ENCODE measurements at places on chromosomes 4 and X.

- DNase-seq, result no peak
Measured at GRCh38 chrX:123169247-123169901, 14.7 kb upstream of the GRIA3 start.

- no peak for DNase-seq
Measured at GRCh38 chrX:114065577-114066223, 518.2 kb upstream of the HTR2C start.

- no peak for DNase-seq
Measured at GRCh38 chr4:38728631-38729141, 54.1 kb downstream of the TLR10 start.

GRCh38 chr4:72077346-72077745 is 45.5 kb downstream of the NPFFR2 start:
- DNase-seq, result no peak

DNA sequence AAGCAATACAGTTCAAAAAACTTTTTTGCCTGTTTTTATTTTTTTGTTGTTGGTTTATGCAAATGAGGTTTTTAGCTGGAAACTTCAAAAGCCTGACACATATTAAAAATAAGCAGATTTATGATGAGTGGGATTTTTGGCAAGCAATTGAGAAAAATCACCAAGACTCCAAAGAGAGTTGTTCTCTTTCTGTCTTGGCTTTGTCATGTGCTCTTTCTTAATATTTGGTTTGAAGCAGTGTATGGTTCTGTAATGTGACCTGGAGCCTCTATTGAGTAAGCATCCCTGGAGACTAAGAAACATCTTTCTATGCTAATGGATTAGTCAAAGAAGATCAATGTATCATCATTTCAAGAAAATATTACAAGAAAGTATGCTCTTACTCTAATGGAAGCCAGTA is 11.7 kb downstream of the TRIM2 start:
- DNase-seq, result no peak

DNA sequence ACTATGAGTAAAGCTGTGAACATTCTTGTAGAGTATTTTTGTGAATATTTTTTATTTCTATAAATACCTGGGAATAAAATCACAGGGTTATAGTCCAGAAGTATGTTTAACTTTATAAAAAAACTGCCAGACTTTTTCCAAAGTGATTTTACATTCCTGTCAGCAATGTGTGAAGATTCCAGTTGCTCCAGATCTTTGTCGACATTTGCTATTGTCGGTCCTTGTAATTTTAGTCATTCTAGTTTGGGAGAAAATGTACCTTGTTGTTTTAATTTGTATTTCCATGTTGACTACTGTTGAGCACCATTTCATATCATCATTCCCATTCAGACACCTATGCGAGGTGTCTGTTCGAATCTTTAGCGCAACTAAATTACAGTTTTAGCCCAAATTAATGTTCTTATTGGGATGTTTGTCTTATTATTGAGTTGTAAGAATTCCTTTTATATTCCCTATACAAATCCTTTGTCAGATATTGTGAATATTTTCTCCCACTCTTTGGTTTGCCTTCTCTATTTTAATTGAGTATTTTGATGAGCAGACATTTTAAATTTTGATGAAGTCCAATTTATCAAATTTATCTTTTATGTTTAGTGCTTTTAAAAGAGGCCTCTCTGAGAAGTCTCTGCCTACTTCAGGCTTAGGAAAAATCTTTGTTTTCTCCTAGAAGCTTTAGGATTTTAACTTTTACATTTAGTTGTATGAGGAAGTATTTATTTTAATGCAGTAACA is 2.6 kb downstream of the CEP135 start:
- no peak for DNase-seq

GRCh38 chr4:122739174-122739573 is 6.7 kb downstream of the BBS12 start:
- DNase-seq, result no peak

DNA sequence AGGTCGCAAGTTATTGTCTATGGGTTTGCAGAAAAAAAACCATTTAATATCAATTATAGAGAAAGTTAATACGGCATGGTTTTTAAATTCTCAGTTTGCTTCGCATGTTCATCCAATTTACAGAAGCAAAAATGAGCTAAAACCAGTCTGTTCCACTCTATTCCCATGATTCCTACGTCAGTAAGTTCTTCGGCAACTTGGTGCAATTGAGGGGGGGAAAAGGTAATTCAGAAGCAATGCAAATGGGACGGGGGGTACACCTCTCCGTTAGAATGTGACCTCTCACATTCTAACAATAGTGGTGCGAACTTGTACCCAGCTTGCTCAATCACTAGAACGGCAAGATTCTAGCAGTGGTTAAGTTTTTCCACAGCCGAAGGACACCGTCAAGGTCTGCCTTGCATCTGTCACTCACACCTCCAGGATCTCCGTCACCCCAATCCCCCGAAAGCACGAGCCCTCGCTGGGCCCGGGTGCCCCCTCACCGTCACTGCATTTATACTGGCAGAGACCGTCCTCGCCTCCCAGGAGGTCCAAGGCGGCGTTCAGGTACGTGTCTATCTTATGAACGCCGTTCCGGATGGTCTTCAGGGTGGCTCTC is 653 bp downstream of the PLA2G12A start:
- no peak for DNase-seq

- DNase-seq, result no peak
Measured at GRCh38 chrX:149939655-149939904, 1.3 kb upstream of the EOLA2 start.

DNA sequence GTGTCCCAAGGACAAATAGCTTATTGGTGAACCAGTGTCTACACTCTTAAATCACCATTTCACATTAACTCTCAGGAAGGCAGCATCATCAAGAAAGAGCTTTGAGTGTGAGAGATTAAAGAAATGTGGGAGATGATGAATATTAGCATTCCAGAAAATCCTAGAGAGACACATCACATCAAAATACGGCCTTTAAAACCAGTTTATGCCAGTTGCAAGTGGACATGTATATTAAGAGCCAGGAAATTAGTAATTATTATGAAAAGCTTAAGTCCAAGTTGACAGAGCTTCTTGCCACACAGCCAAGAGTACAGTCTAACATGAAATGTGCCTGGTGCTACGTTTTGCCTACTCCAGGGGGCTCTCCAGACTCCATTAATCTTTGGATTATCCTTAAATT is 503.0 kb upstream of the BOD1L1 start:
- no peak for DNase-seq

DNA sequence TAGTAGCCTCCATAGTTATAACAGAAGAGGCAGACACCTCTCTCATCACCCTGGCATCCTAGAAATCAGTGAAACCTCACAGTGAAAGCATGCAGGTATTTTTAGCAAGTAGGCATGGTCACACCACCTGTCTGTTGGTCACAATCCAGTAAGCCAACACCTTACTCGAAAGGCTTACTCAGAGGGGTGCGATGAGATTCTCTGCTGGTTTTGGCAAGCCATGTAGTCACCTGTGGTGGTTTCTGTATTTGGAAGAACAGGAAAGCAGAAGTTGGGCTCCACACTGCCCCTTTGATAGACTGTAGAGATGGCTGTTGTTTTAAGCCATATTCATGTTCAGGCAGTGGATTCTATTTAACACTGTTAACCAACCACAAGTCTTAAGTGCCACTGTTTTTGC is 134.7 kb downstream of the DCLK2 start:
- DNase-seq, result no peak

DNA sequence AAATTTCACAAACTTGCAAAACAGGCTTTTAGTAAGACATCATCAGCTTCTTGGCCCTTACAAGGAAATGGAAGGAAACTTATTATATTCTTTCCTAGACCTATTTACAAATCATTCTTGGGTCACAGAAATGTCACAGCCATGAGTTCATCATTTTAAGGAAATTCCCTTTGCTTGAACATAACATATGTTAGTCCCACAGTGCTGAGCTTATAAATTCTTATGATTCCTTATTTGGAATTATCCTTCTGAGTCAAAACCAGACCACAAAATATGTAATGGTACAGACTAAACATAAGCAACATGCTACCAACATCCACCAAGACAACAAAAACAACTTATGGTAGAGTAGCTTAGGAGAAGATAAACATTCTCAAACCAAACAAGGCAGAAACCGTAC is 236.9 kb upstream of the CTSO start:
- no peak for DNase-seq

GRCh38 chr4:121308328-121308663 is 72.5 kb downstream of the QRFPR start:
- no peak for DNase-seq

DNA sequence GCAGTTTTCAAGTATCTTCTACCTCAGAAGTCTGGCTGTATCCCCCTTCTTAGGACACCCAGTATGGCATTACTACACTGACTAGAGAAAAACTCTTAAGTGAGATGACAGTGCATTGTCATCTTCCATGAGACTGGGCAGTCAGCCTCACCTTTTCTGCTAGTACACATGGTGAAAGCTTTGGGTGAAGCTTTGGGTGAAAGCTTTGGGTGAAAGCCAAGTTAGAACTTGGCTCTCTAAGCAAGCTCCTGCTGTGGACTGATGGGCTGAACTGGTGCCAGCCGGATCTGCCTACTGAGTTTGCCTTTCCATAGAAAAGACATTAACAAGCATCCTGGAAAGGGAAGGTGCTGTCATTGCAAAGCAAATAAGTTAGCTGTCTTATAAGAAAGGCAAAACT is 8.8 kb downstream of the EPHA5 start:
- no peak for DNase-seq

- DNase-seq, result no peak
Measured at GRCh38 chrX:107626481-107626880, 1.8 kb upstream of the PRPS1 start.

GRCh38 chrX:2732076-2732475 is 19.8 kb upstream of the XG start:
- no peak for DNase-seq

GRCh38 chr4:119750771-119751170 is 122.2 kb upstream of the PDE5A start:
- DNase-seq, result no peak

- DNase-seq, result no peak
Measured at GRCh38 chr4:80913381-80913780, 117.1 kb upstream of the BMP3 start.

DNA sequence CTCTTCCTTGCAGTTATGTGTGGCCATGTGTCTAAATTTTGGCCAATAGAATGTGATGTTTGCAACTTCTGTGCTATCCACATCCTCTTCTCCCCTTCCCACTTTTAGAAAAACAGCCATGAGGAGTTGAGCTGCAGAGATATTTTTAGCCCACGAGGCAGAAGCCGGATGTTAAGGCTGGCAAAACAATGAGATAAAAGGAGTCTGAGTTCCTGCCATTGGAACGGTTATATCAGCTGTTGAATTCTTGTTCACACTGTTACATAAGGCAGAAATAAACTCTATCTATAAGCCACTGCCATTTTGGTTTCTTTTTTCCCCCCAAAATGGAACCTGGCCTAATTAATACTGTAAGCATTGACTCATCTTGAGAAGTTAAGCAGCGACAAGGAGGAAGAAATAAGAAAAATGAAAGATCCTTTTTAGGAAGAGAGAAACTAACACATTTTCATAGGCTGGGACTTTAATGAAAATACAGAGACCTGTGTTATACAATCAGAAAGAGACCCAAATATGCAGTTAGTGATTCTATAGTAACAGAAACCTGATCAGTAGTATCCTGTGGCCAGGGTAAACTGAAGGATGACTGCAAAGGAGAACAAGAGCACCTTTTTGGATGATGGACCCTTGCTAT is 200.5 kb downstream of the INPP4B start:
- DNase-seq, result no peak

DNA sequence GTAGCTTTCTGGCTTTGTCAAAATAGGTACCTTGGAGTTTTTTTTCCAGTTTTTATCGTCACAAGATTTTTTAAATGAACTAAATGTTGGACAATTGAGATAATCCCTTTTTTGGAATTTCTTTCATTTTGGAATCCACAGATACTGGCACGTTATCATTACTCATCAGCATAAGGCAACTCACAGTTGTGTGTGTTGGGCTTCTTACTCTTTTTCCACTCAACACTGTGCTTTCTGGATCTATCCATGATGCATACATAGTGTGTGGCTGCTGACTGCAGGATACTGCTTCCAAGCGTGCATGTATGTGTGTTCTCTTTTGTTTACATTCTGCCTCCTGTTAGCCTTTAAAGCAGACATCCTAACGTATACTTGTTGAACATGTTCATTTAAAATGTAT is 113.5 kb upstream of the FAM9A start:
- DNase-seq, result no peak

- no peak for DNase-seq
Measured at GRCh38 chrX:45719751-45720501, 519.2 kb upstream of the DIPK2B start.

DNA sequence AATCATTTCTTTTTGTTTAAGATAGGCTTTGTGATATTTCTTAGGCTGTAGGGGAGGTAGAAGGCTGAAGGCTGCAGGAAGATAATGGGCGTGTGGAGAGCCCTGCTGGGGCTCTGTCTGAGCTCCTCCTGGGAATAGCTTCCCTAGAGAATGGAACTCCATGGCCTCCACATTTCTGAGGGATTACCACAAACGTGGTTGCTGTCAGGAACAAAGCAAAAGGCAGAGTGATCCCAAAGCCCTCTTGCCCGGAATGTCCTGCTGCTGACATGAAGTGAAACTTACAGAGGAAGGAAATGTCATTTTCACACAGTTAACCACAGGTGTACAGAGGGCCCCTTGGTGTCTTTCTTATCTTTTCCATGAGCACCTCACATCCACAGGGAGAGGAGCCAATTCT is 89.3 kb downstream of the DDIT4L start:
- no peak for DNase-seq

DNA sequence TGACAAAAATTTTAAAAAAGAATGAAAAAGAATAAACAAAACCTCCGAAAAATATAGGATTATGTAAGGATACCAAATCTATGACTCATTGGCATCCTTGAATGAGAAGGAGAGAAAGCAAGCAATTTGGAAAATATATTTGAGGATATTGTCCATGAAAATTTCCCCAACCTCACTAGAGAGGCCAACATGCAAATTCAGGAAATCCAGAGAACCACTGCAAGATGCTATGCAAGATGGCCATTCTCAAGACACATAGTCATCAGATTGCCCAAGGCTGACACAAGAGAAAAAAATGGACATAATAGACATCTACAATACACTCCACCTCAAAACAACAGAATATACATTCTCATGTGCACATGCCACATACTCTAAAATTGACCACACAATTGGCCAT is 135.9 kb upstream of the SPANXB1 start:
- no peak for DNase-seq

DNA sequence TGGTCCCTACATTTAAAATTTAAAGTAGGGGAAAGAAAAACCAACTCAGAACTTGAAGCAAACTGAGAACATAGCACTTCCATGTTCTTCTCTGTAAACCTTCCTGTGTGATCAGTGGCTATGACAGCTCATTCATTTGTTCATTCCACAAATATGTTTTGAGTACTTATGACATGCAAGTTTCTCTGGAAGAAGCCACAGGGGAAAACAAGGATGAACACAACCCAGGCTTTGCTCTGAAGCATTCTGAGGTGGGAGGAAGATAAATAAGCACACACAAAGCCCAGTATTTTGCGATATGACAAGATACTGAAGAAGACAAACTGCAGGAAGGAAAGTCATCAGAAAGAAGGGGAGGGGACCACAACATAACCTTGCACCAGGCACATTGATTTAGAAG is 96.4 kb downstream of the CHIC2 start:
- no peak for DNase-seq

GRCh38 chrX:107714206-107714891 is 61.2 kb downstream of the TSC22D3 start:
- DNase-seq, result no peak
